AG08395 (cell line): ENCODE measurements at places on chromosomes 13 and 19.

- DNase-seq = no peak
Observed at GRCh38 chr19:11279505-11280236, 16.3 kb upstream of the TSPAN16 start.

DNA sequence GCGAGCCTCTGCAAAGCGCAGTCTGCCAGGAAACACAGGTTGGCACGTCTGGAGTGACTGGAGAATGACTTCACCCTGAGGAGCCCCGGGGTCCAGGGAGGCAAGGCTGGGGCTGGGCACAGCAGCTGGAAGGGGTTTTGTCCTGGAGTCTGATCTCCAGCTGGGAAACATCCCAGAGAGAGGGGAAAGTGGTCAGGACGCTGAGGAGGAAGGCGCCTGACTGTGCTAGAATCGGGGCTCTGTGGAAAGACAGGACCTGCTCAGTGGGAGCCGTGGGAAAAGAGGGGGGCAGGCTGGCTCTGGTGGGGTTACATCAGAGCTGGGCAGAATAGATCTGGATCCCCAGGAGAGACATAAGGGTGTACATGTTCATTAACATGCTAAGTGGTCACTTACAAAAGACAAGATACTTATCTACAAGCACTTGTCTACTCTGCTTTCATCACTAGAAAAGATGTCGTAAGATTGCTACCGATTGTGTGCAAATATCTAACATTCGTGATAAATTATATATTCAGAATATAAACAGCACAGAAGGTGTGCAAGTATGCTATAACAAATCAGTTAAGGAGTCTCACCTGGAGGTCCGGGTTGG lies 106.6 kb downstream of the COL4A1 start:
- DNase-seq = no peak

DNA sequence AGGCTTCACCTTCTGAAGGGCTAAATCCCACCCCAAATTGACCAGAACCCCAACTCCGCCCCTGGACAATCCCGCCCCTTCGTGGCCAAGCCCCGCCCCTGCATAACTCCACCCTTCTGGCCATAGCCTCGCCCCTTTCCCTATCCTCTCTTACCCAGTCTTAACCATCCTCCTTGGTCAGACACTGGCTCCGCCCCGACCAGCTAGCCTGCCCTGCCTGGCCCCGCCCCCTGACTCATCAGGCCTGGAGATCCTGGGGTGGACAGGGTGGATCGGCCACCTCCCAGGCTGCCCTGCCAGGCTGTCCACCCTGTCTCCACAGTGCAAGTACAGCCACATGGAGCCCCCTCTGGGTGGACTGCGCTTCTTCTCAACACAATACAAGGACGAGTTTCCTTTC lies 8.0 kb upstream of the ZNF358 start:
- DNase-seq = peak; percentile 91

DNA sequence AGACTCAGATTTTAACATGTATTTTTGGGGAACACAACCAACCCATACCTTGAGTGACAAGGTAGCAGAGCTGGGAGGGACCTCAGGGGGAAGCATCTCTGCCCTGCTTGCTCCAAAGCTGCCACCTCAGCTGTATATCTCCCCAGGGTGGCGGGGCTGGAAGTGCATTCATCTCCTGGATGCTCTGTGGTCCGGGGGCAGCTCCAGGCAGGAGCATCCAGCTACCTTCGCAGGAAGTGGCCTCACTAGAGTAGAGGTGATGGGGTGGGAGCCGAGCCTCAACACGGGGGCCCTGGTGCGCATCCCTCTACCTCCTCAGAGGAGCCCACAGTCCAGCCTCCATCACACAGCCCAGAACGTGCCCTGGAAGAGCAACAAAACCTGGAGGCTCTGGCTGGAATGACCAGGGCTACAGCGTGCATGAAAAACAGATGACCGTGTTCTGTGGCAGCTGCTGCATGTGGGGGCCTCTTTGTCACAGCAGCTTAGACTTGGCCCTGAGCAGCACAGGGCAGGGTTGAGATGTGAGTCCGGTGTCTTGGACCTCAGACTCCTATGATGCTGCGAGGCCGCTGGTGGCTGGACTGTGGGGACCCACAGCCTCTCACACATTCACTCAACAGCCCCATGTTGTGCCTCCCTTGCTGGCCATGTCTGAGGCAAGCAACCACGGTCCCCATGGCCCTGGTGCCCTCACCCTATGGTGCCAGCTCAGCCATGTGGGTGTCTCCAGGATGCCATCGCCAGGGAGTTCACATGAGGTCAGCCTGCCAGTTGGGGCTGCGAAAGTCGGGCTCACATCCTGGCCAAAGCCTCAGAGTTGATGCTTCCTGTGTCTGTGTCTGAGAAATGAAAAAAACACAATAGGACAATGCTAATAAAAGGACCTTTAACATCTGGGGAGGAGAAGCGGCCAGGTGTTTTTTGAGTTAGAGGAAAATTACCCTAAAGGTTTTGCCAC lies 17.1 kb upstream of the GAS6 start:
- DNase-seq = no peak

- peak; percentile 100 for DNase-seq
Observed at GRCh38 chr19:42325308-42325895, at the start of gene MEGF8. Gene MEGF8, plus strand, starts transcription at chr19:42325635. Its CDS starts 609 bp downstream, at chr19:42326244.

- no peak for DNase-seq
Observed at GRCh38 chr19:30070198-30070967, 128.3 kb downstream of the URI1 start.

GRCh38 chr13:101698400-101698799 lies 245.9 kb downstream of the ITGBL1 start:
- no peak for DNase-seq

DNA sequence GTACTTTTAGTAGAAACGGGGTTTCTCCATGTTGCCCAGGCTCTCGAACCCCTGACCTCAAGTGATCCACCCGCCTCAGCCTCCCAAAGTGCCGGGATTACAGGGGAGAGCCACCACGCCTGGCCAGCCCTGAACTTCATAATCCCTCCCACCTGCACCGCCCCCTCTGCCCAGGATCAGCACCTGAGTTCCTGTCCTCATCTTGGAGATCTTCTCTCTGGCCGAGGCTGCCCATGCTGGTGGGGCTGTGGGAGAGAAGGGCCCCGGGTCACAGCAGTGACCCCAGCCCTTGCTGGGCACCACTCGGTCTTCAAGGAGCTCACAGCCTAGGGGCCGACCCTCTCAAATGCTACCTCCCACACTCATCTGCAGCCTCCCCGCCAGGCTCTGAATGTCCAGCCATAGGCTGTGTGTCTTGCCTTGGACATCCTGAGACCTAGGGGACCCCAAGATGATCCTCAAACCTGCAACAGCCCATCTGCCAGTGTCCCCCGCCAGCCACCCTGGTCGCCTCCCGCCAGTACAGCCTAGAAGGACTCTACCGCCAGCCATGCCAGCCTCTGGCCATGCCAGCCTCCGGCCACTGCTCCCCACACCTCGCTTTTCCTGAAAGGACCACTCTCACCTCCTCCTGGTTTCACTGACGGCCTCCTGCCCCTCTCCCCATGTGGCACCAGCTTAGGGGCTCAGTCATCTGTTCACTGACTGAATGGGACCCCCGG lies 1.5 kb downstream of the ATP8B3 start:
- no peak for DNase-seq

DNA sequence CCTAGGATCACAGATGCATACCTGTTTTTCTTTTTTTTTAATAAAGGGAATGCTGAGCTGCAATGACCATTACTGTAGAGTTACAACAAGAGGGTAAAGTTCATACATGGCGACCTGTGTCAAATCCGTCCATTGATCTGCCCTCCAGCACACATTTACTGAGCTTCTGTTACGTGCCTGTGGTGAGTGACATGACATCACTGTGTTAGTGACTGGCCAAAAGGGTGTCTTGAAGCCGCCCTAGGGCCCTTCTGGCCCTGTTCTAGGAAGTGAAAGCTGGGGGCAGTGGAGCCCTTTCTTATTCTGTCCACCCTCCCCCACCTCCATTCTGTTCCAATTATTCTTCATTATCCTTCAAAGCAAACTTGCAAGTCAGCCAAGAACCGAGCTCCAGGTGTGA lies 66.3 kb downstream of the ZIC5 start:
- DNase-seq = no peak

- DNase-seq = no peak
Observed at GRCh38 chr13:33645591-33646554, 172.1 kb upstream of the RFC3 start.

DNA sequence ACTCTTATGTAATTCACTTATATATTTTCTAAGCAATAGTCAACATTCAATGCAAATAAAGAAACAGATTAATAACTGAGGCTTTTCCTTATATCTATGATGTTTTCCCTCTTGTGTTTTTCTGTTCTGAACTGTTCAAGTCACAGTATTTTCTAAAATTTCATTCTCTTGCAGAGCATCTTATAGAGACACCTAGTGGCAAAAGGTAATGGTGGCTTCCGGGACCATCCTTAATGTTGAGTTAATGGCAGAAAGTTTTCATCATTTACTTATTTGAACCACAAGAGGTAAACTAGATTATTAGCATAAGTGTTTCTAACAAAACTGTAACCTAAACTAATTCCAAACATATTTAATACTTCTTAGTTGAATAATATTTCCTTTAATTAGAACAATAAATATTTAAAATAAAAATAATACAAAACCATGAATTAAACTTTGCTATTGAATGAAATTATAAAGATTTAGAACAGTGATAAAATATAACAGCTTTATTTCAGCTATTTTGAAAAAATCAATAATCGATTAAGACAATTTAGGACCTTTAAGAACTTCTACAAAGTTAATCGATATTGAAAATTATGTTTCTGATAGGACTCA lies 1.7 kb upstream of the SLITRK5 start:
- no peak for DNase-seq

DNA sequence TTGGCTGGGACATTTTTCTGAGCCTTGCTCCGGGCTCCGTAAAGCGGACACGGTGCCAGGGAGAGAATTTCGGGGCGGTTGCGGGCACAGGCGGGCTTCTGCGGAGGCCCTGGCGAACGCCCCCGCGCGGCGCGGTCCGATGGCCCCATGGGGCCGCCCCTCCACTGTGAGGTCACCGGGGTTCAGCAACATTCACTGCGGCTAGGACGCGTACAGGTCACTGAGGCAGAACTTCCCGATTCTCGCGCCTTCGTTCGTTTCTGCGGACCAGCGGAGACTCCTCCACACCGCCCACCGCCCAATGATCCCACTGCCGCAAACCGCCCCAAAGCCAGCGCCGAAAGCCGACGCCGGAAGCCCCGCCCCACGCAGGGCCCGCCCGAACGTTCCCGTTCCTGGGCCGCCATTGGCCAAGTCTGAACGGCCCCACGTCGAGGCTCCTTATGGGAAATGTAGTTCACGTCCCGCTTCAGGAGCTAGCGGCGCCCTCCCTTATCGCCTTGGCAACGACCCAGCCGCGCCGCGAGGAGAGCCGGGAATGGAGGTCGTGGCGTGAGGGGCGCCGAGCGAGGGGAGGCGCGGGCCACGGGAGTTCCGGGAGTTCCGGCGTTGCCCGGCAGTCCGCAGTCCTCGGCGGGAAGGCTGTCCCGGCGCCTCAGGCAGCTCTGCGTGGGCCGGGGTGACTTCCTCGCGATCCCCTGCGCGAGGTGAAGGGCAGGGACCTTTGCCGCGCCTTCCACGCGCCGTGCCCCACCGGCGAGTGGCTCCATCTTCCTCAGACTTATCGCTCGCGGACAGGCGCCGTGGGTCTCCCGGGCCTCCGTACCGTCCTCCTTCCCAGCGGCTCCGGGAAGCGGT lies at the start of gene ZNF584:
Gene ZNF584, plus strand, starts transcription at position 498 of the 858 bp plus-strand sequence. CDS start 499 bp downstream, outside the sequence.
- DNase-seq = peak; percentile 96

- DNase-seq = no peak
Observed at GRCh38 chr13:30908416-30908980, 2.4 kb downstream of the MEDAG start.

DNA sequence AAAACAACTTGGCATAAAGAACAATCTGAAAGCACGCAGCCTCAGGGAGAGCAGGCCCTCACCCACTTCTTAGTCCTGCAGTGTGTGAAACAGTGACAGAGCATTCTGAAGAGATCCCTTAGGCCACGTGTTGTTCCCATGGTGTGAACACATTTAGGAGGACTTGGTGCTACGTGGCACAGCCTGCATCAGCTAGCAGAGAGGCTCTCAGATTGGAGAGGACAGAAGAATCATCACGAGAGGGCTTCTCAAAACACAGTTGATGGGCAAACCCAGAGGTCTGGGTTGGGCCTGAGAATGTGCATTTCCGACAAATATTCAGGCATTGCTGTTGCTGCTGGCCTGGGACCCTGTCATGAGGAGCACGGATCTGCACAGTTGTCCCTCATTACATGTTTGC lies 26.1 kb upstream of the TFDP1 start:
- no peak for DNase-seq

DNA sequence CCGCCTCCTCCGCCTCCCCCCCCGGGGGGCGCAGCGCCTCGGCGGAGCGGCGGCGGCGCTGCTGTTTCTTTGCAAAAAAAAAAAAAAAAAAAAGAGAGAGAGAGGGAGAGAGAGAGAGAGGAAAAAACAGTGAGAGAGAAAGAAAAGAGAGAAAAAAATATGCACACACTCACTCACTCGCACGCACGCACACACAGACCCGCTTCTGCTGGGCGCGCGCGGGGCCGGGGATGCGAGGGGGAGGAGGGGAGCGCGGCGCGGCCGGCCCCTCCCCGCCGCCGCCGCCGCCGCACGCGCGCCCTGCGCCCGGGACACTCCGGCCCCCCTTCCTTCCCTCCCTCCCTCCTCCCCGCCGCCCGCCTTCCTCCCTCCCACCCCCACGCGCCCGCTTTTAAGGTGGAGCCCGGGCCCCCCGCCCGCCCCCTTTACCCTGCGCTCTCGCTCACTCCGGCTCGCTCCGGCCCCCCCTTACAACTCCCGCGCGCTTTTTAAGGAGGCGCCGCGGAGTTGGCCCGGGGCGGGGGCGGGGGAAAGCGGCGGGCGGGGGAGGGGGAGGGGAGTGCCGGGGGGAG lies at the start of gene SAMD1:
Gene SAMD1, minus strand, starts transcription at position 243 of the 572 bp plus-strand sequence.
- peak; percentile 89 for DNase-seq

DNA sequence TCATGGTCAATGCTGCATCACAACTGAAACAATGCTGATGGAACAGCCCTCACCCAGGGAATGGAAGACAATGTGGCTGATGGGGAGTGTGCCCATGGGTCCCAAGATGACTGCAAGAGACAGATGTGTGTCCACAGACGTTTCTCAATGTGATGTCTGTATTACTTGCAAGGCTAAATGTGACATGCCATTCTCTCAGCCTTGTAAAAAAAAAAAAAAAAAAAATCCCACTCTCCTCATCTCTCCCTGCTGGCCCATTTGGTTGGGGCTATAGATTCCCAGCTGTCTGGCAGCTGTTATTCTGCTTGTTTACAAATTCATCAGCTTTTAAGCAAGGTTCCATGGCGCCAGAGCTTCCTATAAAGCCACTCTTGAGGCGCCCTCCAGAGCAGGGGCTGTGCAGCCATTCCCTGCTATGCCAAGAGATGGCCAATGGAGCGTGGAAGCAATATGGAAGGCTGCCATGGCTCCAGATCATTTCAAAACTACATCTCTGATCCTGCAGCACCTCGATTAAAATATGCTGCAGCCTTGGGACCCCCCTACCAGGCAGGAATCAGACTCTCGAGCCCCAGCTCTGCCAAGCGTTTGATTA lies 294.8 kb downstream of the FOXO1 start:
- DNase-seq = no peak
